Left renal cortex interstitium (tissue), 4 donors: ENCODE measurements at places on chromosomes 2 and 18.
A peak's percentile ranks its signal among the peaks of the same experiment; 100 is the strongest.

DNA sequence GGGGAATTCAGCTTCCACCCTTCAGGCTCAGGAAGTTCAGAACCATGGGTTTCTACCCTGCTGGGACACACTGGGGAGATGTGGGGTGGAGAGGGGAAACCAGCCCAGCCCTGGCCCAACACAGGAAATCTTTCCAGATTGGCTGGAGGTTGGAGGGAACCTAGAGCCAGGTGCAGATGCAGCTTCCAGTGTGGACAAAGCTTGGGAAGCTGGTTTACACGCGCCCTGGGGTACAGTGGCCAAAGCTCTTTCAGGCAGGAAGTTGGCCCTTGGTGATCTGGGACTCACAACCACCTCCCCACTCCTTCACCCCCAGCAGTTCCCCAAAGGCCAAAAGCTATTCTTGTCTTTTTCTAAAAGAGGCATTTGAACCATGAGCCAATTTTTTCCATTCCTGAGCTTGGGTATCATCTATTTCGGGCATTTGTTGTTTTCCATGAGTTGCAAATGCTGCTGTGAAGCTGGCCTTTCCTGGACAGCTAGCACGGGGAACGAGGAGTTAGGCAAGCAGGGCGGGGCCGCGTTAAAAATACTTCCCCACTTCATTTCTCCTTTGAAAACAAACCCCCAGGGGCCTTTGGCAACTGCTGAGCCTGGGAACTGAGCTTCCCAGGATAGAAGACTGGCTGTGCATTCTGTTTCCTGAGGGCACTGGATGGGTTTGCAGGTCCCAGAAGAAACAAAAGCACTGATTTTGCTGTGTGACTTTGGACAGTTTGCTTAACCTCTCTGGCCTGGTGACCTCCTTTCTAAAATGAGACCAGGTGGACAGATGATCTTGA lies 3.1 kb upstream of the ARID5A start:
- no peak for DNase-seq

DNA sequence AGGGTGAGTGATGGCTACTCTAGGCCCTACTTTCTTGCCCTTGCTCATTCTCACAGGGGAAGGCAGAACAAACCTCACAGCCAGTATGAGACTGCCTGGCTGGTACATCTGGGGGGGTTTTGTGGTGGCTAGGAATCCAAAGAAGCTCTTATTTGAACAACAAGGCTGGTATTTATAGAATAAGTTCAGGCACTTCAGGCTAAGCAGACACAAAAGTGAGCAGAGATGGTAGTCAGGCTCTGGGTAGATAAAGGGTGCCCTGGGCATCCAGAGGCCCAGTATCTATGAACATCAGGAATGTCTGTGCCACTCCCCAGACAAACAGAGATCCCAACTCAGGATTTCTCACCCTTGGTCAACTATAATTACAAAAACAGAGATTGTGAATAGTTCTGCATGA lies 57.2 kb upstream of the RTN4 start:
- DNase-seq = no peak

- DNase-seq = no peak
Observed at GRCh38 chr2:19027626-19028025, 330.8 kb downstream of the OSR1 start.

DNA sequence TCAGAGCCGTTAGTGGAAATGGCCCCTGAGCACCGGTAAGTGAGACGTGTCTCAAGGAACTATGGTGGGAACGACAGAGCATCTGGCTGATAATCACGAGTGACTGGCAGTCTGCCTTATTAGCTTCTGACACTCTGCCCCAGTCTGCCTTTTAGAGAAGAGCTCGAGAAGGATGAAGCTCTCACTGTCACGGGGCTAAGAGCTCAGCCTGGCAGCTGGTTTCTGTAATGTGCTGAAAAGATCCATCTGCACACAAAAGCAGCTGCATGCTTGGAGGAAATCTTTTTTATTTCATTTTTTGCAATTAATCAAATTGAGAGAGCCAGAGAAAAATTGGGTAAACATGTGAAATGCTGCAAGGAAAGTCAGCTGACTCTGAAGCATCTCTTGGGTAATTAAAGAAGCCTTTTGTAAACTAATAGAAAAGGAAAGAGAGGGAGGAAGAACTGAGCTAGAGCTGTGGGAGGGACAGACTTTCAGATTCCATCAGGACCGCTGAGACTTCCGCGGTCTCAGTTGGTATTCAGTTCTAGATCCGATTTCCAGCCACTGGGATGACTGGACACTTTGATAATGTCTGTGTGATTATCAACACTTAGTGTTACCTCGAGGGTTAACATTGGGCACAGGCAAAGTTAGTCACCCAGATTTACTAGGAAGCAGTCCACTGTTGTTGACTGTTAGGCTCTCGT lies 24.4 kb downstream of the MBP start:
- peak; percentile 78 for DNase-seq

DNA sequence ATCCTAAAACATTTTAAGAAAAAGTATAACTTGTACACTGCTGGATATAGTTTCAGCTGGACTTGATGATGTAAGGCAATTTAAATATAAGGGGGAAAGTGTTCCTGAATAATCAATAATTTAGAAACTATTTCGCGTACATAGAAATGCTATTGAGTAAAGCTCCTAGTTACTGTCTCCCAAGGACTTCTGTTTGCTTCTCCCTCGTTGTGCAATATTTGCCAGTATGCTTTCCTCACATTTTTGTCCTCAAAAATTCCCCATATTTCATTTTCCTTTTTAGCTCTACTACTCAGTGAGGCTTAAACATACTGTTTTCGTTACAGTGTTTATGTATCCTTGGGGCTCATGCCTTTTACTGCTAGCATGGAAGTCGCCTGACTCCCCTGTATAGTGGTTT lies 36.9 kb downstream of the ATP9B start:
- DNase-seq = no peak

GRCh38 chr2:198044777-198045176 lies 240.4 kb downstream of the PLCL1 start:
- no peak for DNase-seq

- no peak for DNase-seq
Observed at GRCh38 chr2:212722046-212722445, 183.4 kb upstream of the ERBB4 start.

GRCh38 chr2:176096986-176097819 lies 2.4 kb upstream of the HOXD12 start:
- no peak for DNase-seq

- no peak for DNase-seq
Observed at GRCh38 chr2:43201497-43201896, 24.9 kb downstream of the ZFP36L2 start.

GRCh38 chr2:147076634-147077033 lies 768.2 kb upstream of the ACVR2A start:
- DNase-seq = no peak

GRCh38 chr2:172380436-172381274 lies 46.7 kb upstream of the ITGA6 start:
- DNase-seq = no peak

- no peak for DNase-seq
Observed at GRCh38 chr18:54813305-54813704, 15.0 kb upstream of the RAB27B start.

DNA sequence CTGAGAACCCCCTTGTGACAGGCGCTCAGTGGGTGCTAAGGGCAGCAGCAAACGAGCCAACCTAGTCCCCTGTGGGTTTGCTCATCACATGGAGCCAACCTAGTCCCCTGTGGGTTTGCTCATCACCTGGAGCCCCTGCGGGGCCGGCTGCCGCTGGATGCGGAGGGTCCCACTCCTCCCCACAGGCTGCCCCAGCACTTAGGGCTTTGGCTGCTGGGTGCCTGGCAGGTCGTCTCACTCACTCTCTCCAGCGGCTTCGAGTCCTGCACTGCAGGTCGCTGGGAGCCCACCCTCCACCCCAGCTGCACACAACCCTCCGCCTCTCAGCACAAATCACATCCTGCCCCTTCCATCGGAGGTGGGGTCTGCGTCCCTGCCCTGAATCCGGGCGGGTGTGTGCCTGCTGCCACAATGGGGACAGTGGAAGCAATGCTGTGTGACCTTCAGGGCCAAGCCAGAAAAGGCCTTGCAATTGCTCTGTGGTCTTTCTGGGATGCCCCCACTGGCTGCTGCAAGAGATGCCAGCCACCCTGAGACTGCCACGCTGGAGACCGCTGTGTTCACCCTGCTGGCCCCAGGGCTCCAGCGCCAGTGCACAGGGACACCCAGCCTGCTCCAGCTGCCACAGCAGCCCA lies 248.1 kb upstream of the SALL3 start:
- no peak for DNase-seq

DNA sequence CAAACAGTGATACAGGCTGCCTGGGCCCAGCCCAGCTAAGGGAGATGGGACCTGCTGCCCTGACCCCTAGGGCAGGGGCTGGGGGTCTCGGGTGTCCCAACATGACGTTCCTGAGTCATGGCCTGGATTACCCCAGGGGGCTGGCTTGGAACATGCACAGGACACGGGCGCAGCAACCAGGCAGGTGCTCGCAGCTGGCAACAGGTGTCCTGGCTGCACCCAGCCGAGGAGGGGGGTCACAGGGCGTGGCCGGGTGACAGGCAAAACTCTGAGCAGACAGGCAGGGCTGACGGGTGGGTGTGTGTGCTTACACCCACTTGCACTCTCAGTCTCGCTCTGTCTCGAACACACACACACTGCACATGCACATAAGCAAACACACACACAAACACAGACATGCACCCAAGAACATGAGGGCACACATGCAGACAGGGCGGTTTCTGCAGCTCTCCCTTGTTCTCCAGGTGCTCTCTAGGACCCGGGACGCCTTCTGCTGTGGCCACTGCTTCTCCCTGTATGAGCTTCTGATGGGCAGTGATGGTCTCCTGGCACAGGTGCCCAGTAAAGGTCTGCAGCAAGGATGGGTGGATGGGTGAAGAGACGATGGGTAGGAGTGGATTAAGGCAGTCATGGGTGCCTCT lies 33.7 kb upstream of the TAF1B start:
- DNase-seq = no peak

GRCh38 chr2:107825206-107825563 lies 1.5 kb upstream of the RGPD4 start:
- no peak for DNase-seq

GRCh38 chr2:211306929-211307328 lies 750.5 kb downstream of the CPS1 start:
- DNase-seq = no peak

GRCh38 chr18:75378376-75379315 lies 48.9 kb downstream of the SMIM21 start:
- DNase-seq = no peak
